ENCODE measurements at places on chromosomes 16 and 17.

DNA sequence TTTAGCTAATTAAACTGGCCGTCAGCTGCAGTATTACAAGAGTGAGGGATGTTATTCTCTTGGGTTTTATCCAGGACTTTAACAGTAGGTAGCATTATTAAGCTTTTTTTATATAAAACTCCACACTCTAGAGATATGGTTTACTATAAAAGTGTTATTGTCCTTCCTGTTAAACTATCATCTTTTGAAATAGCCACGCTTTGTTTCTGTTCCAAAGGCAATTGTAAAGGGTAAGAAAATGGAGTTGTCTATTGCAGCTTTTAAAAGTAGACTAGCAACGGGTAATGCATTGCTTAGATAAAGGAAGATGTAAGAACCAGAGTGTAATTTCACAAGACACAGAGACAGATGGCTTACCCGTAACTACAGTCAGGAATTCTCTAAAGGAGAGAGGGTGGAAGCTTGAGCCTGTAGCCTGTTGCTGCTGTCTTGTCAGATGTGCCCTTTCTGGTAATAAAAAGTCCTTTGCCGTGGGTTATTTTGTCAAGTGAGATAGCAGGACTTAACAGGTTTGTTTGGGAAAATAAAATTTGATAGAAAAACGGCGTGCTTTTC lies 56.4 kb downstream of the WWOX start:
- DNase-seq = no peak

GRCh38 chr16:81842564-81843242 lies 63.6 kb downstream of the PLCG2 start:
- DNase-seq = no peak

DNA sequence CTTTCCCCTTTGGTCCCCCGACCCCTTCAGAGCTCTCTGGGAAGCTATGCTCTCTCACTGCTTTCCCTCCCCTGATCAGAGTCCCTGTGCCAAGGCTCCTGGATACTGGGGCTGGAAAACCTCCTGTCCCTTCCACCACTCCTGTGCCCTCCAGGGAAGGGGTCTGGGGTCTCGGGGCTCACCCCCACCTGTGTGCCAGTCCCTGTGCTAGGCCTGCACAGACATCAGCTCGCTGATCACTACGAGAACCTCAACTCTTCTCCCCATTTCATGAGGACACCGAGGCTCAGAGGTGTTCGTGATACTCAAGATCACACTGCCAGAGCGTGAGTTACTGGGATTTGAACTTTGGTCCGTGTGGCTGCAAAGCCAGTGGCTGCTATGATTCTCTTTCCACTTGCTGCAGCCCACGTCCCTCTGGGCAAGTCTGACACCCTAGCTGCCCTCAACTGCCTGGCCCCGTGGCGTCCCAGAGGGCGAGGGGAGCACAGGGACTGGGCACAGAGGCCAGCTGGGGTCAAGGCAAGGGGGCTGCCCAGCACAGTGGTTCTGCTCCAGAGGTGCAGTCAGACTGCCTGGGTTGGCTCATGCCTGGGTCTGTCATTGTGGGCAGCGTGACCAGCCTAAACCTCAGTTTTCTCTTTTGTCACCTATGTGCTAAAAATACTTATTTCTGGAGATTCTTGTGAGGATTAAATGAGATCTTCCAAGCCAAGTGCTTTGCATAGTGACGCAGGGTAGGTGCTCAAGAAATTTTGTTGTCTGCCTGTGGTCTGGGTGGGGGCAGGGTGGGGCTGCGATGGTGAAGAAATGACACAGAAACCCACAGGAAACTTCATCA lies 43.8 kb upstream of the TOB1 start:
- DNase-seq = no peak

DNA sequence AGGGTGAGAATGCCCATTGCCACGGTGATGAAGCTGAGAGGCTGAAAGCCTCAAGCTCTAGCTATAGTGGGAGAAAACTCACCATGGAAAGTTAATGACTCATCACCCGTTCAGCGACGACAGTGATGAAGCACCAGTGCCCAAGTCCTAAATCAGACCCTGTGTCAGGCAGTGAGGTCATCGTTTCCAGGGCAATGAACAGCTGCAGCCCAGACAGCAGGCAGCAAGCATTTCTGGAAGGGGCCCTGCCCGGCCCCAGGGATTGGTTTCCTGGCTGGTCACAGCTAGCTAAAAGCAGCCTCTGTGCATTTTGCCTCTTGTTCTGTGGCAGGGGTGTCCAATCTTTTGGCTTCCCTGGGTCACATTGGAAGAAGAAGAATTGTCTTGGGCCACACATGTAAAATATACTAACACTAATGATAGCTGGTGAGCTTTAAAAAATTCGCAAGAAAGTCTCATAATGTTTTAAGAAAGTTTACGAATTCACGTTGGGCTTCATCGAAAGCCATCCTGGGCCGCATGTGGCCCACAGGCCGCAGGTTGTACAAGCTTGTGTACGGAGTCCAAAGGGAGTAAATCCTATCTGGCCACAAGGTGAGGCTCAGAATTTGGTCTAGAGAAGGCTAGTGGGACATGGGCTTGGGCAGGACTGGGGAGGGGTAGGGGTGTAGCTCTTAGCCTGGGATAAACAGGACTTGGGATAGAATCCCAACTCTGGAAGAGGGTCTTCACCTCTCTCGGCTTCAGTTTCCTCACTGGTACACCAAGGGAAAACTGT lies 40.6 kb downstream of the MIS12 start:
- DNase-seq = no peak
